AG09309 (cell line): ENCODE measurements at places on chromosomes 16 and 17.

- no peak for DNase-seq
Measured at GRCh38 chr17:47253541-47254402, at the start of gene ITGB3. Gene ITGB3 (plus strand): TSS chr17:47253827. CDS start chr17:47253862, 35 bp downstream.

- DNase-seq = no peak
Measured at GRCh38 chr17:64460955-64461354, 12.0 kb downstream of the MILR1 start.

- no peak for DNase-seq
Measured at GRCh38 chr17:29682054-29682453, 59.3 kb upstream of the CORO6 start.

DNA sequence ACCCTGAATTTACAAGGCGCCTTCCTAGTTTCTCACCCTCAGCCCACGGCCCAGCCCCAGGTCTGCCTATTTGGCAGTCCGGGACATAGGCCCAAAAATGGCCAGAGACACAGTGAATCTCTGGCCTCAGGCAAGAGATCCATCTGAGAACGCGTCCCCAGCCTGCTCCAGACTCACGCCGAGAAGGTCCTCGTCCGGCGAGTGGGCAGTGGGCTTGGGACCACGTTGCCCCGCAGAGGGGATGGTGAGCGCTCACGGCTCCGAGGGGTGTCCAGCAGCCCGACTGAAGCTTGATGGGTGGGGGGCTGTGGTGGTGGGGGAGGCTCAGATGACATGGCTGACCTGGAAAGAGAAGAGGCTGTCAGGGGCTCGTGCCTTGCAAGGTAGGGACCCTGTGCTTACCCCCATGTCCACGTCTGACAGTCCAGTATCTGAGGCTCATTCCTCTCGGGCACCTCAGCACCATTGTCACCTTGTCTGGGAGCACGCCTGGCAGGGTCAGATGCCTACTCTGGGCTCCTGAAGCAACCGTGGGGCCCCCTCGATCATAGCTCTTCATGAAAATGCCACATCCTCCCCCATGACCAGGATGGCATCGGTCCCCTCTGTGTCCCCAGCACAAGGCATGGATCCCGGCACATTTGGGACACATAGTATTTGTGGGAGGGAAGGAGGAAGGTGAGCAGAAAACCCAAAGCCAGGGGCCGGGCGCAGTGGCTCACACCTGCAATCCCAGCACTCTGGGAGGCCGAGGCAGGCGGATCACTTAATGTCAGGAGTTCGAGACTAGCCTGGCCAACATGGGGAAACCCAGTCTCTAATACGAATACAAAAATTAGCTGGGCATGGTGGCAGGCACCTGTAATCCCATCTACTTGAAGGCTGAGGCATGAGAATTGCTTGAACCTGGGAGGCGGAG is 9.6 kb downstream of the CARHSP1 start:
- DNase-seq = no peak

DNA sequence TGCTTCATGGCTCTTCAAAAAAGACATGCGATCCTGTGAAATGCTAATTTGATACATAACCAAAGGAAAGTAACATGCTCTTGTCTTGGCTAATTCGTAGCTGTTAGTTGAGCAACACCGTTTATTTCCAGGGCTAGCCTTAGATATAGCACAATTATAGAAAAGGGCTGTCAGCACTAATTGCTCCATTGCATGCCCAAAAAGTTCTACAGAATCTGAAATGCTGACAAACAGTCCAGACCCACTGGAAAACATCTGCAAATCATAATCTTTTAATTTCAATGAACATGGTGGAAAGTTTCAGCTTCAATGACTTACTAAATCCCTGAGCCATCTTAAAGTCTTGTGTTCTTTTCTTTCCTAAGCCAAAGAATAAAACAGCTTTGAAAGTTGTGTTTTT is 42.9 kb upstream of the NUDT7 start:
- no peak for DNase-seq

DNA sequence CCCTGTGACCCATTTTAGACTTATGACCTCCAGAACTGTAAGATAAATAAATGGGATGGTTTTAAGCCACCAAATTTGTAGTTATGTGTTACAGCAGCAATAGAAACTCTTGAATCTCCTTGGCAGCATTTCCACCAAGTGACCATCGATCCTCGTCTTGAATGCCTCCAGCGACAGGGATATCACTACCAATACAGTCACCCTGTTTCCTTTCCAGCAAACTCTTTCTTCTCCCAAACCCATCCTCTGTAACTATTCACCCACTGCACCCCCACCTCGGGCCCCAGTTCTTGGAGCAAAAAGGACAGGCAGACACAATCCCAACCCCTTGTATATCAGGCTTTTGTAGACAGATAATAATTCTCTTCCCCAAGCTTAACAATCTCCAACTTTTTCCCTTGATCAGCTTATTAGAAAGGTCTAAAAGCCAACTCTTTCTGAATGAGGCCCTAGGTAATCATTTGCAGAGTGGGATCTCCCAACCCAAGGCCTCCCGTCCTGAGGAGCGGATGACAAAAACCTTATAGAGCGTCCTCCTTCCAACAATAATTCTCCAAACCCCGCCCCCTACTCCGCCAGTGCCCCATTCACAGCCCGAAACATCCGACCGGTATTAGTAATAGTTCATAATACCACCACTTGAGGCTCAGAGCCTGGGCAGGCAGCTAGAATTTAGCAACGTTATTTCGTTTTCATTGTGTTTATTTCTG is 14.7 kb upstream of the PLLP start:
- no peak for DNase-seq

DNA sequence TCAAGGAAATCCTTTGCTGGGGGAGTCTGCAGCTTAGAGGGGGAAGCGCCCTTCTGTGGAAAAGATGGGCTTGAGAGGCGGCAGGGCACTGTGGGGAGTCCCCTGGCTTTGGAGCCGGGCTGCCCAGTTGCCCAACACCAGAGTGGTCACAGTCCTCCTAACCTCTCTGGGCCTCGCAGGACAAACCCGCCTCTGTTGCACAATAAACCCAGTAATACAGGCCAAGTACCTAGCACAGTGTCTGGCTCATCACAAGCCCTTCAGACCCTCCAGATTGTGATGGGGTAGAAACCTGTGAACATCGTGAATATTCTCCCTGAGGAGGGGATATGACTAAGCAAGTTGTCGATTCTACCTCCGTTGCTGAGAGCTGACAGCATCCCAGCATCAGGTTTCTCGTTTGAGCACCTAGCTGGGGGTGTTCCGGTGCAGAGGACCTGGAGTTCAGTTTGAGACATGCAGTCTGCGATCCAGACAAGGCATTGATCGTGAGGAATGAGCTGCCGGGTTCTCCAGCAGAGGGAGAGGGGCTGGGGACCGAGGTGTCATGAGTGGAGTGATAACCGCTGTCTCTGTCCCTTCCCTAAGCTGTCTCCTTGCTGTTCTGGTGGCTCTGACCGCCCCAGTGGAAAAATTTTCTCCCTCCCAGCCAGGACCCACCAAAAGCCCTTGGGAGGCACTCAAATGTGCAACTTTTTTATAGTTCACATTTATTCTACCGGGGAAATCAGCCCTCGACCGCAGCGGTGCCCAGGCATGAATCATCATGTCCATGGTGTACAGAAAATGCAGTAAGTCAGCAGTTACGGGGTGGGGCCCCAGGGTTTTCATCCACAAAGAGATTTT is 161.9 kb downstream of the WSCD1 start:
- no peak for DNase-seq

DNA sequence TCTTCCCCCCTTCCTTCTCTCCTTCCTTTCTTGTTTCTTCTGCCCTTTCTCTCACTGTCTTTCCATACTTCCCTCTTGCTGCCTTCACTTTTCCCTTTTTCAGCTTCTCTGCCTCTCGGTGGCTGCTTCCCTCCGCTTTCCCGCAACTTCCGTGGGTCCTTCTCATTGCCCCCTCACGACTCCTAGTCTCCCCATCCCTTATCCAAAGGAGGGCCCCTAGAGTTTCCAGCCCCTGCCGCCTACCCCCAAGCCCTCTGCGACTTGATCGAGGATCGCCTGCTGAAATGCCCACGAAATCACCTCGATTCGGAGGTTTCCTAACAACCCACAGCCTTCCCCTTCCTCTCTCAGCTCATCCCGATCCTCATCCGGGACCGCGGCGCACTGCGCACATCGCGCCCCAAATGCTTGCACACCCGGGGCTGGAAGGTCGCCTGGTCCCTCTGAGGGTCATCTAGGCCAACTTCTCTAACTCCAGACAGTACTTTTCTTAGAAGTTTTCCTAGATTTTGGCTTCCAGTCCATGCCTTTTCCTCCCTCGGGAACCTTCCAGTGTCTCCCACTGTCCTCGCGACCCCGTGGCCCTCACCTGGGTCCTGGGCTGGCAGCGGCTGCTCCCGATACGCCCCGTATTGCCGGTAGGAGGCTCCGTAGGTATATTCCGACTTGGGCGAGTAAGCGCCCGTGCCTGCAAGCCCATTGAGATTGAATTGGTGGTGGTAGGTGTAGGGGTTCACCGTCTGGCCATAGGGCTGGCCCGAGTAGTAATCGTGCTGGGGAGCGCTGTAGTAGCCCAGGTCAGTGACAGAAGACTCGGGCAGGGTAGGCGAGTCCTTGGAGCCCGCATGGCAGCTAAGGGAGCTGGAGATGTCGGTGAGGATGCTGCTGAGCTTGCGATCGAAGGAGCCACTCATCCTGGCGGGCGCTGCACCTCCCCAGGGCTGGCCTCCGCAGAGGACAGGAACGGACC is 654 bp downstream of the DLX3 start:
- DNase-seq = no peak

GRCh38 chr17:76510831-76511244 is 9.6 kb upstream of the RHBDF2 start:
- DNase-seq = no peak

GRCh38 chr17:77959926-77960521 is 1.5 kb downstream of the TNRC6C start:
- no peak for DNase-seq

DNA sequence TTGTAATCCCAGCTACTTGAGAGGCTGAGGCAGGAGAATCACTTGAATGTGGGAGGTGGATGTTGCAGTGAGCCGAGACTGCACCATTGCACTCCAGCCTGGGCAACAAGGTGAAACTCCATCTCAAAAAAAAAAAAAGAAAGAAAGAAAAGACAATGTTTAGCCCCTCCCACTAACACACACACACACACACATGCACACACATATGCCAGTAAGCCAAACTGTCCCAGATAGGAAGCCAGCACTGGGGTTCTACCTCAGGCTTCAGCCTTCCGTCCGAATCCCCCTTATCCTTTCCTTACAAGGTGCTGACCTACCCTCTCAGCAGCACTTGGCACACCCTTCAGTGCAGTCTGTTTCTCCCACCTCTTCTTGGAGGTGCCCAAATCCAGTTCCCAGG is 8.7 kb upstream of the KCNH6 start:
- no peak for DNase-seq

DNA sequence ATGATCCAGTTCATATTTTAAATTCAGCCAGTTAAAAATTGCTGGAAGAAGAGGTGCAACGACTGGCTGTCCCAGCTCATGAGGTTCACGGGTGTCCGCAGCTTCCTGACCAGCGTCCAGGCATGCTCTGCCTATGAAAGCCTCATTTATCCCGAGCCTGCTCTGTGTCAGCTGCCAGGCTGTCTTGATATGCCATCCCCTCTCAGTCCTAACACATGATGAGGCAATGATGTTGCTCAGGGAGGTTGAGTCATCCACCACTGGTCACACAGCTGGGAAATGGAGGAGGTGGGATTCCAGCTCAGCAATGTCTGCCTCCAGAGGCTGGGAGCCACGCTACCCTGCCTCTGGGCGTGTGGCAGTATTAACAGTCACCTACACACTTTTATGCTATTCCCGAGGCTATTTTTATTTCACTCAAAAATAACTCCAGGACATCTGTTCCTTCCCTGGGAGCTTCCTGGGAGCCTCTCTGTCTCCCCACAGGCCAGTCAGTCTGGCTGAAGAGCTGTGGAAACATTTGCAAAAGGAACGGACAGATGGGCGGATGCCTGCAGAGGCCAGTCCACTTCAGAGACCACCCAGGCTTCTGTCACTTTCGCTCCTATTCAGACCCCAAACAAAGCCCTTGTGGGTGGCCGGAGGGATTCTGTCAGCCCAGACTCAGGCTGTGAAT is 22.5 kb downstream of the RAB11FIP4 start:
- peak; percentile 40 for DNase-seq

GRCh38 chr16:53043428-53043831 is 9.3 kb downstream of the CHD9NB start:
- DNase-seq = no peak

DNA sequence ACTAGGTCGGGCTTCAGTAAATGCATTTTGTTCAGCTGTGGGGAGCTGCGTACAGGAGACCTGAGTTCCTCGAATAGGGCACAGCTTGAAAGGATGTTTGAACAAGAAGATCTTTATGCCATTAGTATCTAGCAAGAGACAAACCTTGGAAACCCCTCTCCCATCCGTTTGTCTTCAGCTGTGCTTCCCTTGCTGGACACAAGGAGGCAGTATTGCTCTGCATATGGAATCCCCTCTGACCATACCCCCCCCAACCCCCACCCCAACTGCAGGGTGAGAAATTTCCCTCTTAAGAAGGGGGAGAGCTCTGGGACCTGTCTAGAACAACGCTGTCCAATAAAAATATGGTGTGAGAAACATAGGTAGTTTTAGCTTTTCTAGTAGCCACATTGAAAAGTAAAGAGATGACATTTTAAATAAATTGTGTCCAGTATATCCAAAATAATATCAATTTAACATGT is 1.6 kb downstream of the MRM1 start:
- DNase-seq = no peak

DNA sequence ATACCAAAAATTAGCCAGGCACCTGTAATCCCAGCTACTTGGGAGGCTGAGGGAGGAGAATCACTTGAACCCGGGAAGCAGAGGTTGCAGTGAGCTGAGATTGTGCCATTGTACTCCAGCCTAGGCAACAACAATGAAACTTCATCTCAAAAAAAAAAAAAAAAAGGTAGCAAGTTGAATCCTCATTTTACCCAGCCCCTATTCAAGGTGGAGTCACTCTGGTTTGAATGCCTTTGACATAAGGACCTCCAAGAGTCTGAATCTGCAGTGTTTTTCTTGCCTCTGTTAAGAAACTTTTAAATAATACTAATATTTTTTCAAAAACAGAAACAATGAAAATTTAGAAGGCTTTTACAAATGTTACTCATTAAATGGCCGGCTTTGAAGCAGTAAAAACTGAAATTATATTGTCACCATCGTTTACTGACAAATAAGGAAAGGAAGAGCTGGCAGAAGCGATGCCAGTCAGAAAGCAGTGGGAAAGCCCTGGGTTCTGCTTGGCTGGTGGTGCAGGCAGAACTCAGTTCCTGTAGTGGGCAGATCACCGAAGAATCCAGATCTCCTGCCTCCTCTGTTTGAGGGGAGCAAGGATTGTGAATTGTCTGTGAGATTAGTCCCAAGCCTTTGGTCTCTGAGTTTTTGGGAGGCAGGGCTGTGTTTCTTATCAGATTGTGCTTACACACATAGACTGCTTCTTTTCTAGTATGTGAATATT is 99.7 kb upstream of the HAS3 start:
- no peak for DNase-seq
